ENCODE measurements at places on chromosomes 5 and 9.
A peak's percentile ranks its signal among the peaks of the same experiment; 100 is the strongest.

DNA sequence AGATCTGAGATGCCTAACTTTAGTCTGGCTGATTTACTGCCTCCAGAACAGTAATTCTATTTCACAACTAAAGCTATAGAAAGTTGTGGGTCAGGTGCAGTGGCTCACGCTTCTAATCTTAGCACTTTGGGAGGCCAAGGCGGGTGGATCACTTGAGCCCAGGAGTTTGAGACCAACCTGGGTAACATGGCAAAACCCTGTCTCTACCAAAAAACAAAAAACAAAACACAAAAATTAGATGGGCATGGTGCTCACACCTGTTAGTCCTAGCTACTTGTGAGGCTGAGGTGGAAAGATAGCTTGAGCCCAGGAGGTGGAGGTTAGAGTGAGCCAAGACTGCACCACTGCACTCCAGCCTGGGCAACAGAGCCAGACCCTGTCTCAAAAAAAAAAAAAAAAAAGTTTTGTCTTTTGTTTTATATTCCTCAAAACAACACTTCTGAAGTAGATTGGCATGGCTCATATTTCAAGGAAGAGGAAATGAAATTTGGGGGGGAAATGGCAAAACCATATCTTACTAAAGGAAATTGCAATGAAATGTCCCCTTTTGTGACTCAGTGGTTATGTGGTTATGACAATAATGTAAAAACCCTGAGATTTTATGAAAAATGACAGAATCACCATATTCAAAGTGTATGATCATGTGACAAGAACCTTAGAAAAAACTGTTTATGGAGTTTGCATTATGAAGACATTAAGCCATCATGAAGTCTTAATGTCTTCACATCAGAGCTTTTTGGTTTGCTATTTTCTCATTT, 16.2 kb downstream of the FNBP1 start:
- DNase-seq, result no peak

DNA sequence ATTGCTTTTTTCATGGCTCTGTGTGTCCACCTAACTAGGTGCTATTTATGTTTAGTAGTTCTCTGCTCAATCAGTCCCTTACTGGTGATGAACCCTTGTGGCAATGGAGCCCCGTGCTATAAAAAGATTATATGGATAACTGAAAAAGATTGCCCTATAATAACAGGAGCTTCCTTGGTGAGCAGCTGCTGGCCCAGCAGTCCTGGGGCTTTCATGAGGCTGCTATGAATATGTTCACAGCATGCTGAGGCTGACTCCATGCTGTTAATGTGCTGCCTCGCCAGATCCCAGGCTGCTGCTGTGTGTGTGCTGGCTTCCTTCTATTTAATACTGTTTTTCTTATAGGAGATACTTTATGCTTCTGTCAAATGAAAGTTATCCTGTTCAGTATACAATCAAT, 357.5 kb downstream of the TAF11L14 start:
- DNase-seq, result no peak

DNA sequence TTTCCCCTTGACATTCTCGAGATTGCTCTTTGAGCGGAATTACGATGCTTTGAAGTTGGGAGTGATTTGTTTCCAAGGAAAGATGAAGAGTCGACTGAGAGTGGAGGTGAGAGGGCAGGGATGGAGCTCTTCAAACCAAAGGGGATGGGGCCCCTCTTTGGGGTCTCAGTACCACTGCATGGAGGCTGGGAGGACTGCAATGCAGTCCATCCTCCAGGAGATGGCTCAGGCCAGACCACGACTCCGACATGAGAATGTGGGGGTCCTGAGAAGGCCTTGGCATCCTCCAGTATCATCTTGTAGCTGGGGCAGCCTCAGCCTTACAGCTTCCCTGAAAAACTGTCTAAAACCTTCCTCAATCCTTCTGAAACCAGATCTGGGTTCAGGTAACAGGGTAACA, 51.1 kb upstream of the CDKN2AIPNL start:
- no peak for DNase-seq

- DNase-seq, result no peak
These were observed 375.8 kb downstream of the ZNF608 start for GRCh38 chr5:124370601-124371000.

- DNase-seq, result no peak
These were observed 38.4 kb downstream of the TLE4 start for GRCh38 chr9:79610019-79610631.

DNA sequence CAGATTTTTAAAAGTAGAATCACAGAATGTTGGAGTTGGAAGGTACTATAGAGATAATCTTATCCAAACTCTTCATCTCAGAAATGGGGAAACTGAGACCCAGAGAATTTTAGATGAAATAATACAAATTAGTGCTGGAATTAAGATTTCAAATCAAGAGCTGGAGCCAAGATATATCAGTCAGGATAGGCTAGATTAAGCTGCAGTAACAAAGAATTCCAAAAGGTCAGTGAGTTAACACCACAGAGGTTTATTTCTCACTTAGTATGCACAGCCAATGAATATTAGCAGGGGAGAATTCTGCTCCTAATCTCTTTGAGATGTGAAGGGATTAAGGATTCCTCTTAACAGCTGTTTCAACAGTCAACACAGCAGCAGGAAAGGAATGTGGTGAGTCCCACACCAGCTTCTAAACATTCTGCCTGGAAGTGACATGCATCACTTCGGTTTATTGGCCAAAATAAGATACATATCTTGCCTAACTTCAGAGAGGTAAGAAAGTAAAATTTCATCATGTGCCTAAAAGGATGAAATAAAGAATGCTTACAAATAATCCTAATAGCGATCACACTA, 136.8 kb downstream of the FRMD3 start:
- DNase-seq, result no peak

- DNase-seq, result no peak
These were observed 24.2 kb upstream of the CFAP157 start for GRCh38 chr9:127682351-127683136.

DNA sequence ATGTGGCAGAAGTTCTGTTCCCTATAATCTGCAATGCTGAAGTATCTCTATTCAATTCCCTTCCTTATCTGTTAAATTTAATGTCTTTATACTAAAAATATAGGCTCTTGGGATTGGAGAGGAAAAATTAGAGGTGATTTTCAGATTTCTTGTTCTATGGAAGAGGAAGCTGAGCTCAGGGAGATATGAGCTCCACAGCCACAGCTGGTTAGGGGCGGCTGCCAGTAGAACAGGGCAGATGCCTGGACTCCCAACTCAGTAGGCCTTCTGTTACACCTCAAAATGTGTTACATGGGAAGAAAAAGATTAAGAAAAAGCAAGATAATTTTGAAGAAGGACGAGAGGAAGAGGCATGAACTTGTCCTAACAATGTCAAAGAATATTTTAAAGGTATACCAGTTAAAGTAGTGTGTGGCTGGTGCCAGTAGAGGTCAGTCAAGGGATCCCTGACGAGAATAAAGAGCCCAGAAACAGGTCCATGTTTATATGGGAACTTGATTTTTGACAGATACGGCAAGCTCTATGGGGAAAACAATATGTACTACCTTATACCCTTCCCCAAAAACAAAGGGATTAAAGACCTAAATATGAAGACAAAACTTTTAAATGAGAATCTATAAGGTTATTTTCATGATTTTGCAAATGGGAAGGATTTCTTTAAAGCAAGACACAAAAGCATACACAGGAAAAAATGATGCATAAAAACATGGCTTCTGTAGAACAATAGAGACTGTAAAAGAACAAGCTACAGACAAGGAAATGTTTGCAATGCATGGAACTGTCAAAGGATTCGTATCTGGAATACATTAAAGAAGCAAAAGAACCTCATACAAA, 28.7 kb downstream of the DNAJC21 start:
- no peak for DNase-seq

GRCh38 chr5:33241802-33242201, 199.0 kb upstream of the TARS1 start:
- peak; percentile 76 for DNase-seq

DNA sequence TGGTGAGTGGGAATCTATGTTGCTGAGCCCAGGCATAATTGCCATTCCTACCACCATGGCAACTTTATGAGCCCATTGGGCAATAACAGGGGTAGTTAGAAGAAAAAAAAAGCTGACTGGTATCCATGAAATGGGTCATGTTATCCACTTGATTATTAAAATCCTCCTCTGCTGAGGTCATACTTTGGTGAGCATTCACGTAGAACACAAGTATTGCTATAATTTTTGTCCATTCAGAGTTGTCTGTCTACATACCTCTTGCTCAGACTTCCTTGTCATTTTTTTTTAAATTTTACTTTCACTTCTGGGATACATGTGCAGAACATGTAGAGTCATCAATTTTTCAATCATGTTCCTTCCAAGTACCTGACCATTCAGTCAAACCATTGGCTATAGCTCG, 780.8 kb upstream of the ARRDC3 start:
- DNase-seq, result no peak

- no peak for DNase-seq
These were observed 2.7 kb downstream of the RGMB start for GRCh38 chr5:98776066-98776705.

DNA sequence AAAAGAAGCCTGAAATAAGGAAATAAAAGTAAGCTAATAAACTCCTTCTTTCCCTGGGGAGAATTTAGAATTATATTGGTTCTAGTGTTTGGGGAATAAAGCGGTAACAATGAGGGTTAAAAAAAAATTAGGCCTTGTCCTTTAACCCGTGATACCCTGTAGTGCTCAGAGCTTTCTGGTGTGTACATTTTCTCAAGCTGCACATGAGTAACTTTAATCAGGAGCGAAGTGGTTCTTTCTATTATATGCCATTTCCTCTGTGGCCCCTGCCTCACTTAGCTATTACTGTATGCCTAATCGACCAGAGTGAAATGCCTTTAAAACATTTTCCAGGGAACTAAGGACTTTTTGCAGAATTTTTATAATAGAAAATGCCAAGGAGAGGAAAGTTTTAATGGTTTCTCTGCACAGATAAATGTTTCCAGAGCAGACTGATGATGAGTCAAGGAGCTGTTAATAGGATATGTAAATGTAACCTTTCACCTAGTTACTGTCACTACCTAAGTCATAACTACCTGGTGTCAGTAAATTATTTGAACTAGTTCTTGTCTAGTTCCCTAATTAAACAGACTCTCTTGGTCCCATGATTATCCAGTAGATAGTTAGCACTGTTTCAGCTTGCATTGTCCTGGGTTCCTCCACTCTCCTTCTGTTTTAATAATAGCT, 7.6 kb downstream of the PAM start:
- no peak for DNase-seq

DNA sequence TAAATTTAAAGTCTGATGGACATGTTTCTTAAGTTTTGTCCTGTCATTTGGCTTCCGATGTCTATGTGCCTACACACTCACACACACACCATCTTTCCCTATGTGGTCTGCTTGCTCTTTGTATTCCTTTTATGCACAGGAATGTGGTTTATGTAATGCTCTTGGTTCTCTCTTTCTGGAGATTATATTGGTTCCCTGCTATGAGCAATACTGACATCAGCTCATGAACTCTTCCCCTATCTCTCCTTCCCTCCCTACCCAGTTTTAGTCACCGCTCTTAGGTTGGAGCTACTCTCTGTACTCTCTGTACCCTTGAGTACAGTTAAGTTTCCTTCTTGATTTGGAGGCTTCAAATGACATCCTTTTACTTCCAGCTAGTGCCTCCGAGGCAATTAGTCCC, 77.9 kb upstream of the MVB12B start:
- peak; percentile 2 for DNase-seq

- DNase-seq, result no peak
These were observed 9.0 kb upstream of the PHF2 start for GRCh38 chr9:93567271-93567959.

- DNase-seq, result no peak
These were observed 57.8 kb downstream of the NRG2 start for GRCh38 chr5:139985290-139985689.

- DNase-seq, result no peak
These were observed 647.0 kb downstream of the EFNA5 start for GRCh38 chr5:107023732-107024131.

DNA sequence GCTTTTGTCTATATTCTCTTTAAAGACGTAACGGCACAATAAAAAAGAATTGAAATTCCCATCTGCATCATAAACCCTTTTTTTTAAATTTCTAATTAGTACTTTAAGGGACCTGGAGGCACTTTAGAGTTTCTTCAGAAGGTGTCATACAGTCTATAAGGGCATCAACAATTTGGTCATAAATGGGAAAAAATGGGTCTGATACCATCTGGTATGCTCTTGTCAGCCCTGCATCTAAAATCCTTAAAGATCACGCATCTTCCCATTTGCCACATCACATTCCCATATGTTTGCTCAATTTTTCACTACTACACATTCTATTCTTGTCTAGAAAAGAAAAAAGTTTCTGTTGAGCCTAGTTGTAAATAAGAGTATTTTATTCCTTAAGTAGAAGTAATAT, 53.8 kb downstream of the COX7C start:
- no peak for DNase-seq

DNA sequence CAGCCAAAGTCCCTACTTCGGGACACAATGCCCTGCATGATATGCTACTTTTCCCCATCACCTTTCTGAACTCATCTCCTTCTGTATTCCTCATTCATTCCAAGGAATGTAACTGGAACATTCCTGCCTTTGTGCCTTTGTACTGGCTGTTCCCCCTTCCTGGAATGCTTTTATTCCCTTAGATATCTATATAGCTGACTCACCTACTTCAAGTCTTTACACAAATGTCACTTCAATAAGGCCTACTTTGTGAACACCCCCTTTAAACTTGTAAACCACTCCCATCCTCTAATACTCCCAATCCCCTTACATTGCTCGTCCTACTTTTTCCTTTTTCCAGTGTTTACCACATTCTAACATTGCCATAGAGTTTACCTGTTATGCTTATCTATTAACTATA, 2.4 kb downstream of the NOL6 start:
- no peak for DNase-seq

GRCh38 chr9:93456504-93456903, 3.1 kb upstream of the FAM120AOS start:
- no peak for DNase-seq

GRCh38 chr5:146059460-146060220, 45.7 kb downstream of the PLAC8L1 start:
- DNase-seq, result no peak

GRCh38 chr5:154333016-154333415, 112.8 kb upstream of the SAP30L start:
- DNase-seq, result no peak

DNA sequence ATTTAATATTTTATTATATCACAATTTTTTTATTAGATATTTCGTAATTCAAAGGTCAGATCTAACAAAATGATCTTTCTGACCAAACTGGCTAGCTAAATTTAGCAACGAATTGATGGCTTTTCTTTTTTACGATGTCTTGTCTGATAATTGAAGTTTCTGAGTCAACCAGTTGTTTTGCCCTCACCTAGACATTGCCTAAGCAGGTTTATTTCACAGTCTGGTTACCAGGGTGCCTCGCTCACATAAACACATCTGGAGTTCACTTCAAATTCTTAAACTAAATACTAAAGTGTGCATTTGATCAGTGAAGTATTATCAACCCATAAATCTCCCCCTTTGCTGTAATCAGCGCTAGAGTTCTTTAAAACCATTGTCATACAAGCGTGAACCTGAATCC, 448.3 kb downstream of the TLE4 start:
- DNase-seq, result no peak

GRCh38 chr9:121075251-121076036, 689 bp downstream of the CNTRL start:
- peak; percentile 16 for DNase-seq
